ENCODE measurements at places on chromosomes 3 and 15.

DNA sequence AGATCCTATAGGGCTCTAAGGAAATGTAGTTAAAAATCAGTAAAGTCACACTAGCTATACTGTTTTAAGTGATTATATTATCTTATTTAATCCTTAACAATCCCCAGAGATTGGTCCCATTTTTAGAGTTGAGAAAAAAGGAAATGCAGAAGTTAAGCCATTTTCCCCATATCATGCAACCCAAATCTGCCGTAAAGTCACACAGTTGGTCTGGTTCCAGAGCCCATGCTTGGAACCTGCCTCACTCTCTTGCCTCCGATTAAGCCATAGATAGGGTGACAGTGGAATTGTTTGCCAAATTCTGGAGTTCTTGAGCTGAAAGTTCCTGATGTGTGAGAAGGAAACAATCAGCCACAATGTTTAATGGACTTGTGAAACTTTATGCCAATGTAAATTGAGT lies 2.3 kb upstream of the P2RY13 start:
- DNase-seq, result no peak

- no peak for DNase-seq
Measured at GRCh38 chr15:84111575-84111974, 124.0 kb upstream of the GOLGA6L4 start.

- peak; percentile 97 for DNase-seq
Measured at GRCh38 chr15:32828507-32829186, 110.8 kb downstream of the GREM1 start.

DNA sequence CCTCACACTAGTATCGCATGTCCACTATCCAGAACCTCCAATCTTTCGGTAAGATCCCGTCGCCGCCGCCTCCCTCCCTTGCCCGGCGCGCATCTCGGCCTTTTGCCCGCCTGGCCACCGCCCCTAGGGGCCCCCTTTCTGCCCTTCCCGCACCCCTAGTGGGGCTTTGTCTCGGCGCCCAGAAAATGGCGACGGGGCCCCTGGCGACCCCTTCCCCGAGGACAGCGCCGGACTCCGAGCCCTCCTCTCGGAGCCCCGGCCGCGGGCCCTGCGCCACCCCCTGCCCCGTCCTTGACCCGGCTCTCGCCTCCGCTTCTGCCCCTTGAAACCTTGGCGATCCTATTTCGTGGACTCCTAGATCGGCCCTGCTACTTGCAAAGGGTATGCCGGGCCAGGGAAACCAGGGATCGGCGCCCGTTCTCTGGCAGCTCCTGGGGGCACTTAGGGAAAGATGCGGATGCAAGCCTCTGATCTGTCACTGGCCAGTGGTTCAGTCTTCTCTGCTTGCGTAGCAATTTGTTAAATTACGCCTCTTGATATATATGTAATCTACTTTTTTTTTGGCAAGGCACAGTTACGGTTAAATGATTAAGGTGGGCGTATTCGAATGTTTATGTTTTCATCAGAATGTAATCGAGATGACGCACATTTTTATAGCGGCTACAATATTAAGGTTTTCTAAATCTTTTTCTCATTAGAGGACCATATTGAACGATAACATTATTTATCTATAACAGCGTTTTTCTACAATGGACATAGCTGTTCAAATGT lies 603 bp downstream of the EIF1B start:
- DNase-seq, result no peak

GRCh38 chr3:113157408-113158030 lies 53.8 kb upstream of the BOC start:
- DNase-seq, result peak; percentile 57

- DNase-seq, result no peak
Measured at GRCh38 chr3:125062904-125063618, 7.3 kb upstream of the HEG1 start.

GRCh38 chr15:99507504-99508310 lies 58.1 kb upstream of the MEF2A start:
- no peak for DNase-seq

DNA sequence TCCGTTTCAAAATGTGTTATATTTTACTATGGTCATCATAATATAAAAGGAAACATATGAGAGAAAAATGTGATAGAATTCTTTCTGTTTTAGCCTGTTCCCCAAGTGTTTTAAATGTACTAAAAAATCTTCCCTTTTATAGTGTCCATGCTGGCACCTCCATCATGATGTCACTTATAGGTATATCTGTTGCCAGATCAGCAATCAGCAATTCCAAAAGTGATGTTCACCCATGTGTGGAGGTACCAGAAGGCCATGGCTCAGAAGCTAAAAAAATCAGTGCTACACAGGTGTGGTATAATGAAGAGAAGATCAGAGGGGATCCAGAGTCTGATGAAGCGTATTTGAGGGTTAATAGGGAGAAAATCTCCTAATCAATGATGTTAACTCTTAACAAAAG lies 1.1 kb upstream of the GPR15 start:
- DNase-seq, result no peak

DNA sequence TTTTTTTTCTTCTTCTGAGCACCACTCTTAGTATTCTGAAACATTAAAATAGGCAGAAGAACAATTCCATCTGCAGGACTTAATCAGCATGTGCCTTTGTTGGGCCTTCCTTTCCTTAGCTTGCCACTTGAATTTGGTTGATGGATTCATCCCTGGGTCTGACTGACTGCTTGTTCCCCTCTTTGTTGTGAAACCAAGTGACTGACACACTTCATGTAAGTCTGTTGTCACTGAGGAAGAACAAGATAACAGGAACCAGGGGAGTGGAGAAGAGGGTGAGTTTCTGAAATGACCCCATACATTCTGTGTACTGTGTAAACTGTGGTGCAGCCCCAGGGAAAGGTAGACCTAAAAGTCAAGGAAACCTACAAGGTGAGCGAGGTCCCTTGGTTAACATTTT lies 188.7 kb upstream of the TBC1D5 start:
- no peak for DNase-seq
